Stimulated activated CD4-positive, alpha-beta T cell treated with anti-CD3 and anti-CD28 coated beads, TNF-alpha, amount 100 ng/mL, for 48 hours (primary cell): ENCODE measurements at places on chromosomes 11 and 22.

GRCh38 chr11:119044708-119045107, 12.3 kb downstream of the HYOU1 start:
- DNase-seq = no peak

GRCh38 chr11:114812733-114813132, 134.4 kb downstream of the NXPE2 start:
- no peak for DNase-seq

- DNase-seq = no peak
Observed at GRCh38 chr11:113570906-113571305, 95.7 kb upstream of the DRD2 start.

- DNase-seq = no peak
Observed at GRCh38 chr22:27298332-27298731, 503.2 kb downstream of the MN1 start.

GRCh38 chr11:120413480-120413879, 77.3 kb downstream of the ARHGEF12 start:
- DNase-seq = no peak

GRCh38 chr11:8257003-8257664, 6.5 kb downstream of the LMO1 start:
- no peak for DNase-seq

DNA sequence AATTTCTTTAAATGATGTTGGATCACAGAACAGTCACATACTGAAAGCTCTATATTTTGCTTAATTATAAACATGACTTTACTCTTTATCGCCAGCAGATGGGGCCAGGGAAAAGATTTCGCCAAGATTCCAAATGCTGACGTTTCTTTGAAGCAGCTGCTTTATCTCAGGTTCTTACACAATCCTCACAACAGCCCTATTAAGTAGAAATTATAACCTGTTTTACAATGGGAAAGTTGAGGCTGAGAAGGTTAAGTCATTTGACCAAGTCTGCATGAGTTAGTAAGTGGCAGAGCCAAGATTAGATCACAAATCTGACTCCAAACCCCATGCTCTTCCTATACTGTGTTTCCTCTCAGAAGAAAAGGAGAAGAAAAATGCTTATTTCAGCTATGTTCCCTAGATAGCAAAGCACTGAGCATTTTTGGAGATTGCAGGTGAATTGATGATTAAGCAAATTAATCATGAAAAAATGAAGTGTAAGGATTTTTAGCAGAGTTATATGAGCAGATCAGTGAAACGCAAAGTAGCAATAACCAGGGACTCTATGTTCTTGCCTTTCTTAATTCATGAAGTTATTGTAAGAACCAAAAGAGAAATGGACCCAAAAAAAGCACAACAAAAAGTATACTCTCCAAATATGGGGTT, 79.0 kb downstream of the AASDHPPT start:
- DNase-seq = no peak

GRCh38 chr11:8705146-8705545, 22.6 kb downstream of the RPL27A start:
- DNase-seq = no peak

- DNase-seq = peak; percentile 40
Observed at GRCh38 chr11:86183694-86184093, 60.9 kb upstream of the EED start.

GRCh38 chr11:10648871-10649270, 44.7 kb downstream of the IRAG1 start:
- DNase-seq = no peak

GRCh38 chr11:67247946-67248550, 18.2 kb upstream of the GRK2 start:
- DNase-seq = no peak

- no peak for DNase-seq
Observed at GRCh38 chr11:69312453-69313404, 18.8 kb downstream of the MYEOV start.

DNA sequence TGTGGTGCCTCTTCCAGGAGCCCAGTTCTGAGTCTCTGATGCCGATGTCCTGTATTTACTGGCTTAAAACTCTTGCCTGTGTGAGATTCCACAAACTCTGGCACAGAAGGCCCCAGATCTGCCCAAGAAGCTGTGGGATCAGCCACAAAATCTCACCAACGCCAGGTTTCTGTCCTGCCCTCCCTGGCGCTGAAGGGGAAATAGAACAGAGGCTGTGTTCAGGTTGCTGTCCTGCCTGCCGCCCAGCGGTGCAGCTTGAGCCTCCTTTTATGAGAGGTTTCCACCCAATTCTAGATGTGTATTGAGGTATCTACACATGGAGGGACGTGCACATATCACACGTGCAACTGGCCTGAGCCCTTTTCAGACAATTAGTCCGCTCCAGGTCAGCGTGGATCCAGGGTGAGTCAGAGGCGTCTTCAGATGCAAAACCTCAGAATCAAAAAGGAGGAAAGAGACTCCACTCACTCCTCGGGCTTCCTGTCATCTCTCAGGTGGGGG, 2.2 kb downstream of the TMEM80 start:
- no peak for DNase-seq

DNA sequence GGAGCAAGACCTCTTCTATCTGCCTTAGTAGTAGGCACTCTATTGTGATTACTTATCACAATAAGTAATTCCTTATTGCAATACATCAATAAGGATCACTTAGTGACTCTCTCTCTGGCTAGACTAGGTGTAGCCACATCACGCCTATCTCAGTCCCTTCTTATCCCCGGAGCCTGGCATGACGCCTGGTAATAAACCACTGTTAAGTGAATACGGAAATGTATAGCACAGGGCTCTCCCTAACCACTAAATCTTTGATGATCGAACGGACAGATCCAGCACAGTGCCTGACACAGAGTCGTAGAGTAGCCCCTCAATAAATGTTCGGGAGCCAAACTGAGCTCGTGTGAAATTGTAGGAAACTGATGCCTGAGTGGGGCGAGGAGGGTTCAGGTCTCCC, 143.3 kb downstream of the FBXO7 start:
- no peak for DNase-seq

DNA sequence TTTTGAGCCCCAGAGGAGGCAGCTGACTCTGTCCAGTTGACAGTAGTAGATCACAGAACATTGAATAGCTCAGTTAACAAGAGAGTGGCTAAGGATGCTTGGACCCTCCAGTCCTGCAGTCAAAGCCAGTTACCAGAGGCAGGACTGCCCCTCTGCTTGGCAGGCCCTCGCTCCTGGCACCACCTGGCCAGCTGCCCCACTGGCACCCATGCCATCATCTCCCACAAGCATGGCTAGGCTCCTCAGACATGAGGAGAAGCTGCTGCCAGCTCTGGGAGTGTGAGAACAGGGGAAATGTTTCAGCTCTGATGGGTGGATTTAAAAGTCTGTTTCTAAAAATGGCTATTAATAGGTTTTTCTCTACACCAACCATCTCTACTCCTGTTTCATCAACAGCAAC, 13.9 kb downstream of the ME3 start:
- no peak for DNase-seq
